ENCODE measurements at places on chromosomes 11 and 22.

DNA sequence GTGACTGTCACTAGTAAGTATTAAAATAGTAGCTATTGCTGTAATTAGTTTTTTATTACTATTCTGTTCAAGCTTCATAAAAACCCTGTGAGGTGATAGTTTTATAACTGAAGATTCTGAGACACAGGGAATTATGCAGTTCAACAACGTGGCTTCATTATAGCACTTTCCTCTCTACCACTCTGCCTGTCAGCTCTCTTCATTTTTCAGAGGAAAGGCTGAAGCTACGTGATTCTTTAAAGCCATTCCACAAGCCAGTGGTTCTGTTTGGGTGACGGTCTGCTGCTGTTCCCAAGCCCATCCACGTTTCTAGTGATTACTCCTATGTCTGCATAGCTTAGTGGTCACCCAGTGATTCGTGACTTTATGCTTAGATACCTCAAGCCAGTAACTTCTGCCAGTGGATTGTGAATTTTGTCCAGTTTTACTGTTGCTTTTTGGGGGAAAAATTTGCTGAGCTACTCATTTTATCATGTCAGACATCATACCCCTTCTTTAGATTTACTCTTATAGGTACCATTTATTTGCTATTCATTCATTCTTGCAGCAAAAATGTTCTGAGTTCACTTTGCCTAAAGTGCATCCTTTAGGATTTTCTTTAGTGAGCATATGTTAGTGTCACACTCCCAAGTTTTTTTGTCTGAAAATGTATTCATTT, 59.8 kb downstream of the UVRAG start:
- DNase-seq, result no peak

DNA sequence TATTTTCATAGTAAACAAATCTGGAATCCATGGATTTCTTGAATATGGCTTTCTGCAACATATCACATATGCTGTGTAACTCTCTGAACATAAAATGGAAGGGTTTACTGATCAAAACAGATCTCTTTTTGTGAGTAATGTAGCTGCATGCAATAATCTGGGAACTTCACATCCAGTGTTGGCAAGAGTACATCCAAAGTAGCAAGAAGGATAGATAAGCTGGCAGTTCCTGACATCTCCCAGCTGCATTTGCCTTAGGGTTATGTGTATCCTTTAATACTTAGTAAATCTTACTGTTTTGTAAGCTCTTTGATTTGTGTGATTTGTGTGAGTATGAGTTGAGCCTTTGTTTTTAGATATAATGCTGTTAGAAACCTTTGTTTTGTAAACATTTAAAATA, 280.4 kb upstream of the CNTN5 start:
- DNase-seq, result no peak

GRCh38 chr11:10800292-10800691, 8.4 kb downstream of the EIF4G2 start:
- no peak for DNase-seq

DNA sequence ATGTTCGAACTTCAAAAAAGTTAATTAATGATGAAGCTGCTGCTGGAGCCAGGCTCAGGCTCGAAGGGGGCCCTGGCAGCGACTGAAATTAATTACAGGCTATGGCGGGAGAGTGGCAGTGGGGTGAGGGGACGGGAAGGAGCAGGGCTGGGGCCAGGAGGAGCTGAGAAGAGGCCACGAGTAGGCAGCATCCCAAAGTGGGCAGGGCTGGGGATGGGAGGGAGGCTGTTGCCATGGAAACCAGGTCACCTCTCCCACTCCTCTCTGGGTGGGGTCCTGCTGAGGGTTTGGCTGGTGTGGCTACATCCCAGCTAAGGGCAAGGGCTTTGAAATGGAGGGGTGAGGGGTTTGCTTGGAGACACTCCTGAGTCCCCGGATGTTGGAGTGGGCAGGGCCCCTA, 23.9 kb downstream of the CACNA1I start:
- DNase-seq, result no peak

DNA sequence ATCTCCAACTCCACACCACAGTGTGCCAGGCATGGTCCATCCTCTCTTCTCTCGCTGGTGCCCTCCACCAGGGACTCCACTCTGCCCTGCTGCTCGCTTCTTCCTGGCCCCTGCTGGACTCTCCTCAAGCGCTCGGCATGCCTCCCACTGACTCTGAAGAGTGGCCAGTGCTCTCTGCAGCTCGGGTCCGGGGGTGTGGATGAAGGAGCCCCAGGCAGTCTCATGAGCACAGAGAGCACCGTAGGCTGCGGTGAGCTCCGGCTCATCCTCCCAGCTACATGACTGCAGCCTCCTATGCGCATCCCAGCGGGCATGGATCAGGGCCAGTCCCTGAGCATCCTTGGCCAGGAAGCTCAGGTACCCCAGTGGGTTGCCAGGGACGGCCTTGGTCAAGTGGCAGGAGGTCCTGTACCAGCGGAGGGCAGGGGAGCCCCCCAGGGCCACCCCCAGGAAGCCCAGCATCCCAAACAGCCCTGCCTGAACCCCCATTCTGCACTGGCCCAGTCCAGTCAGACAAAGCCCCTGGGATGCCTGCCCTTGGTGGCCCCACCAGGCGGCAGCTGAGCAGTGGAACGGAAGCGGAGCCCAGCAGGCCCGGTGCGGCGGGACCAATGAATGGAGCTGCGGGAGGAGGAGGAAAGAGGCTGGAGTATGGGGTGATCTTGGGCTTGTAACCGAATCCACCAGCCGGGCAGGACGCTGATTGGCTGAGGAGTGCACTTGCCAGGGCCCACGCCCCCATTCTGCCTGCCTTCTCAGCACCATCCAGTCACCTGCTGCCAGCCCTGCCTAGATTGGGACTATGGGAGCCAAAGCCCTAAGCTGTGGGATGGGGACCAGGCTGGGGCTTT, at the start of gene PLA2G3:
Gene PLA2G3, minus strand, starts transcription at position 643 of the 851 bp plus-strand sequence. Its CDS starts 154 bp downstream, at position 489.
- DNase-seq, result peak; percentile 78

DNA sequence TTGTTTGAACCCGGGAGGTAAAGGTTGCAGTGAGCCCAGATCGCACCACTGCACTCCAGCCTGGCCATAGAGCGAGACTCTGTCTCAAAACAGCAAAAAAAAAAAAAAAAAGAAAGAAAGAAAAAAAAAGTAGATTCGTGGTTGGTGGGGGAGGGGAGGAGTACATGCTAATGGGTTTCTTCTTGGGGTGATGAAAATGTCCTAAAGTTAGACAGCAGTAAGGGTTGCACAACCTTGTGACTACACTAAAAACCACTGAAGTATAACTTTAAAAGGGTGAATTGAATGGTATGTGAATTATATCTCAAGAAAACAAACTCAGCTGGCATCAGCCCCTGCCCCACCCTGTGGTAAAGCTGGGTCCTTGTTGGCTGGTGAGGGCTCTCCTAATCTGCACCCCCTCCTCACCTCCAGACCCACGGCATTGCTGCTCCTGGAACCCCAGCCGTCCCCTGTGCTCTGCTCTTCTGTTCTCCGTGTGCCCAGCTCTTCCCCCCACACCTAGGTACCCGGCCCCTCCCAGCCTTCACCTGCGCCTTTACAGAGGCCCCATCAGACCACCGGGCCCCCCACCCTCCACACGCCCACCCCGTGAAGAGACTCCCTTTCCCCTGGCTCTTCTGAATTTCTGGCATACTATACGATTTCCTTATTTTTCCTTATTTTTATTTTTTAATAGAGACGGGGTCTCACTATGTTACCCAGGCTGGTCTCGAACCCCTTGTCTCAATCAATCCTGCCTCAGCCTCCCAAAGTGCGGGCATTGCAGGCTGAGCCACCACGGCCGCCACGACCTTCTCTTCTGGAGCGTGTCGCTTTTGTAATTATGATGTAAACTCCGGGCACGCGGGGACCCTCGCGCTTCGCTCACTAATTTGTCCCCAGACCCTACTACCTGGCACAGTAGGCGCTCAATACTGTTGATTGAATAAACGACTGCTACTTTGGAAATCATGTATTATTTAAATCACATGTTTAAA, 924 bp upstream of the FADD start:
- peak; percentile 50 for DNase-seq

- no peak for DNase-seq
Observed at GRCh38 chr11:94754335-94754734, 13.8 kb upstream of the AMOTL1 start.

DNA sequence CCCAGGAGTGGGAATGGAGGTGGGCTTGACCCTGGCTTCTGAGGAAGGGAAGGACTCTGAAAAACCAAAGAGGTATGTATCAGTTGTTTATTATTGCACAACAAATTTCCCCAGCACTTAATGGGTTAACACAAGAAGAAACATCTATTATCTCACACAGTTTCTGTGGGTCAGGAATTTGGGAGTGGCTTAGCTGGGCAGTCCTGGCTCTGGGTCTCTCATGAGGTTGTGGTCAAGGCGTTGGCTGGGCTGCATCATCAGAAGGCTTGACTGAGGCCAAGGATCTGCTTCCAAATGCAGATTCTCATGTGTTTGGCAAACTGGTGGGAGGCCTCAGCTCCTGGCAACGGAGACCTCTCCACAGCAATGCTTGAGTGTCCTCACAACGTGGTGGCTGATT, 17.5 kb upstream of the SMIM38 start:
- peak; percentile 81 for DNase-seq

GRCh38 chr11:121681550-121682268, 228.9 kb upstream of the SORL1-AS1 start:
- no peak for DNase-seq

GRCh38 chr22:26485806-26486390, 2.2 kb downstream of the SRRD start:
- no peak for DNase-seq

GRCh38 chr11:8067929-8068575, 13.0 kb upstream of the TUB start:
- DNase-seq, result no peak
